Right renal cortex interstitium (tissue), 3 donors: ENCODE measurements at places on chromosomes 11 and 22. TPM values are rescaled to one million over a fixed set of nuclear protein-coding genes. Genes with fewer than 3 reads are reported as not detected.

GRCh38 chr11:57399221-57399620 is 8.8 kb upstream of the PRG2 start:
- no peak for DNase-seq

DNA sequence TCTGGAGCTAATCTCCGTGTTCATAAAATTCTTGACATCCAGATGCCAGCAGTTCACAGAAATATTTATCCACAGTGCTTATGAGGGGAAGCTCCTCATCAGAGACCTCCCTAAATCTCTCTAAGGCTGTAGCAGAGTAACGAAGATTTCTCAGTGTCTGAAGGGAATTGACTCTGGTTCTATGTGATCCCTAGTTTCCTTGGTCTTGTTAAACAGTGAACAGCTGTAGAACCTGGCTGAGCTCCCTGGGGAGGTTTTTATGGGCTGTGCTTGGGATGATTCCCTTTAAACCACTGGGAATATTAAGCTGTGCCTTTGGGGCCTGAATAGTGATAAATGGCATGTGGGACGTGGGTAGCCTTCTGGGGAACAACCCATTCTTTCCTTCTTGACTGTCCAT is 43.7 kb upstream of the ARHGAP20 start:
- no peak for DNase-seq

GRCh38 chr22:45997777-45998637 is 21.0 kb upstream of the WNT7B start:
- DNase-seq: no peak

DNA sequence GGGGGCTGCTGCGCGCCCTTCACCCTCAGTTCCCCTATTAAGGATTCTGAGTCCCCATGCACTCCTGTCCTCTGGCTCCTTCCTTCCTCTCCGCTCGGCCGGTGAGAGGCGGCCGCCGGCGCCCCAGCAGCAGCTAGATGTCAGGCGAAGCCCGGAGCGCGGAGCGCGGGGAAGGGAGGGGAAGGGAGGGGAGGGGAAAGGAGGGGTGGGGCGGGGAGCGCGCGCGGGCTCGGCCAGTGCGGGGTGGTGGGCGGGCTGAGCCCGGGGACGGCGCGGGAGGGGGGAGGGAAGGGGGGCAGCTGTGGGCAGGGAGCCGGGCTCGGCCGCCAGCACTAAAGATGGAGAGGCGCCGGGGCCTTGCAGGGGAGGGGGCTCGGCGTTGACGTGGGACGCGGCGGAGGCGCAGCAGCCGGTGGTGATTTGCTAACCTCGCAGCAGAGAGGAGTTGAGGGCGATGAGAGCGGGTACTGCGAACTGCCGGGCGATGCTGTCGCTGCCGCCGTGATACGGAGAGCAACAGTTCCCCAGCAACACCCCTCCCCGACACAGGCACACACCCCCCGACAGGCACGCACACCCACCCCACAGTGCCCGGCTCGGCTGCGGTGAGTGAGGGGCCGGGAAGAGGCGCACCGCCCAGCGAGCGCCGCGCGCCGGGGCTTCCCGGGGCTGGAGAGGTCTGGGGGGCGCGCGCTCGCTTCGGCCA is at the start of gene ZBTB16:
TSS of gene ZBTB16 (plus strand) at position 434 of the 706 bp plus-strand sequence. CDS start 3,590 bp downstream, outside the sequence.
- no peak for DNase-seq

- DNase-seq: no peak
Observed at GRCh38 chr11:83275888-83276641, 10.1 kb downstream of the CCDC90B start.

DNA sequence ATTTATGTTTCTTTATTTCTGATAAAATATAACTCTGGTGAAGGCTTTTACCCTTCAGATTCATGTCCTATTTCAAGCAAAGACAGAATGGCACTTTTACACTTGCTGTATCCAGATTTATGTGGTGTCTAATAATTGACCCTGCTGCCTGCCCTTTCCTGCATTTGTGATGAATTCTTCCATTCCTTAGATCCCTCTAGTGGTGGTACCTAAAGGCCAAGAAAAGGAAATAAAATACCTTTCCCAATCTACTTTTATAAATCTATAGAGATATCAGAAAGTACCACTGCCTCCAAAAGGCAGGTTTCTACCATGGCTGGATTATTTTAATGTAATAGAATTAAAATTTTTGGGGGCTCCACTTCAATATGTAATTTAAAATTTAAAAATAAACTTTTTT is 34.2 kb downstream of the CCDC81 start:
- no peak for DNase-seq

DNA sequence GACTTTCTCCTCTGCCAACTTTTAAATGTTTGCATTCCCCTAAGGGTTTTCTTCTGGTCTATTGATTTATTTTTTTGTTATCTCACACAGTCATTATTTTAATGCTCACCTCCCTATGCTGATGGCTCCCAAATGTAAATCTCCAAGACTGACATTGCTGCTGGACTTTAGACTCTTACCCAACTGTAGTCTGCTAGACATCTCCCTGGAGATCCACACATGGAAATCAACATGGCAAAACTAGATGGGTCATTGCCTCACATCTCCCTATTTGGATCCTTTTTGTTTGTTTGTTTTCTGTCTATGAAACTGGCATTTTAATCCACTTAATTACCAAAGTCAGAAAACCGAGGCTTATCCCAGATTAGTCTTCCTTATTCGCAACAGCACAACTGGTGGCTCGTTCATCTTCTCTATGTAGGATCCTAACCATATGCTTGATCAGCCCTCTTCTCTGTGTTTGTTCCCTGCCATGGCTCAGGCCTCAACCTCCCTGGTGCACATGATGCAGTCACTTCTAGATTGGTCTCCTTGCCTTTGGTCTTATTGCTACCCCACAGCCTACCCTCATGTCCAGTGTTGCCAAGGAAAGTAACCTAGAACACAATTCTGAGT is 37.3 kb downstream of the SC5D start:
- DNase-seq: no peak

DNA sequence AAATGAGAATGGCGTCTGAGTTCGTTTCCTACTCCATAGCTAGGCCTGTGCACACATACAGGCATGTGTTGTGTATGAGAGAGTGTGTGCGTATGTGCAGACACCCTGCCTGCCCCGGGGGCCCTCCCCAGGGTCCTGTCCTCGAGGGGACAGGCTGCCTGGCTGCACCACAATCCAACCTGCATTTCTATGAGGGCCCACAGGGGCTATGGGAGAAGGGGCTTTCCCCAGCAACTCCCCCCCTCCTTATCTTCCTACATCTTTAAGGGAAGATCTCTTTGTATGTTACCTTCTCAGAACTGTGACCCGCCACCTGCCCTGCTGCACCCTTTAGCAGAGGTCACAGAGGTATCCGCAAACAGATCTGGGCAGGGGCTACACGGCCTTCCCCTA is 14.9 kb downstream of the ADORA2A start:
- no peak for DNase-seq

GRCh38 chr22:47280301-47280700 is 517.9 kb downstream of the TBC1D22A start:
- DNase-seq: no peak

DNA sequence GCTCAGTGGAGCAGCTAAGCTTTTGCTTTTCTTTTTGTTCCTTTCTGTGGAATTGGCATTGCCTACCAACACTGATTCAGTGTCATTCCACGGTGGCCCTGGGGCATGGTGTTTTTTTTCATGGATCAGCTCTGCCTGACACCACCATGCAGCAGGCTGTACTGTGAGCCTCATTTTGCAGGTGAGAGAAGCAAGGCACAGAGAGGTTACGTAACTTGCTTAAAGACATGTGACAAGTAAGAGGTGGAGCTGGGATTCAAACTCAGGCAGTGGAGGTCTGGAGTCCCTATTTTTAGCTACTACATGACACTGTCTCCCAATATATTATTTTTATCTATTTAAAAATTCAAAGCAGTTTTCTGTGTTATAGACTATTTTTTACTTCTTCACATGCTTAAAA is 44.4 kb downstream of the APOL3 start:
- no peak for DNase-seq

DNA sequence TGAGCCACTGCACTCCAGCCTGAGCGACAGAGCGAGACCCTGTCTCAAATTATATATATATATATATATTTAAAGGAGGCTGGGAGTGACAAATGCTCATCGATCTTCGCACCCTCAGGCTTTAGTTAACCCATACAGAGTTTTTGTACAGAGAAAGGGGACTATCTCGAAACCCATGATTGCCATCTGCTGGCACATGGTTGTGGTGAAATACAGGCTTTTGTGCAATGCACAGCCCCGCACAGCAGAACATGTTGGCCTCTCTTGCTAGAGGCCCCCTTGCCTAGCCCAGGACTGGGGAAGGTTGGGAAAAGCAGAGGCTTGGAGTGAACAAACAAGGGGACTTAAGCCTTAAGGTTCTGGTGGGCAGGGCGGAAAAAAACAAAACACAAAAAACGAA is 3.6 kb downstream of the MYBPC3 start:
- DNase-seq: no peak

- DNase-seq: no peak
Observed at GRCh38 chr22:44755417-44755816, 3.0 kb downstream of the ARHGAP8 start.

GRCh38 chr11:765025-765801 is 12.1 kb downstream of the GATD1 start:
- DNase-seq: no peak

- no peak for DNase-seq
Observed at GRCh38 chr11:102263379-102264003, 53.8 kb upstream of the BIRC3 start.

DNA sequence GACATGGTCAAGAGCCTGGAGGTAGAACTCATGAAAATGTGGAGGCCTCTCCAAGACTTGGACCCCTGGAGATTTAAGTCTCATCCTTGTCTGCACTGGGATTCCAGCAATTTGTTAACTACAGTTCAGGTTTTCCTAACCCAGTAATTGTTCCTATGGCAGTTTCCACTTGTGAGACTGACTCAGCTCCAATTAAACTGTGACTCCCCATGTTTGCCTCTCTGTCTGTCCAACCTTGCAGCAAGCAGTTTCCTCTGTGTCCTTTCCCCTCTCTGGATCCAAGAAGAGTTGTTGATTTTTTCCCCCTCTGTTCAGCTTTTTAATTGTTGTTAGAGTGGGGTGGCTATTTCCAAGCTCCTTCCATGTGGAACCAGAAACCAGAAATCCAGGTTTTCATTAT is 16.2 kb upstream of the ARHGAP20 start:
- no peak for DNase-seq

Gene MFRP
- not detected for polyA plus RNA-seq

Gene FGF19
- polyA plus RNA-seq: 1.5 TPM

Gene KCNJ1
- polyA plus RNA-seq: 101 TPM

Gene KCNJ5
- polyA plus RNA-seq: 4.3 TPM

Gene EP300
- 68.6 TPM for polyA plus RNA-seq

Gene SLC37A2
- polyA plus RNA-seq: 1.5 TPM

Gene RAG1
- 3.1 TPM for polyA plus RNA-seq

Gene ME3
- polyA plus RNA-seq: 31.7 TPM

Gene ANKRD49
- polyA plus RNA-seq: 27.5 TPM

Gene OR6T1
- polyA plus RNA-seq: not detected

Gene OR10A2
- polyA plus RNA-seq: not detected

Gene TSGA10IP
- not detected for polyA plus RNA-seq
